ENCODE measurements at places on chromosomes 4 and X. TPM values are rescaled to one million over a fixed set of nuclear protein-coding genes. Genes with fewer than 3 reads are reported as not detected.

GRCh38 chr4:177236886-177237285 lies 72.8 kb upstream of the NEIL3 start:
- no peak overlapping the region for H3K27ac ChIP-seq
- DNase-seq, result no peak
- no peak overlapping the region for H3K4me3 ChIP-seq
- no peaks in the 10 kb centered on the region for H3K4me1 ChIP-seq
- no peaks in the 10 kb centered on the region for H3K27me3 ChIP-seq
- no peaks in the 10 kb centered on the region for H3K36me3 ChIP-seq

DNA sequence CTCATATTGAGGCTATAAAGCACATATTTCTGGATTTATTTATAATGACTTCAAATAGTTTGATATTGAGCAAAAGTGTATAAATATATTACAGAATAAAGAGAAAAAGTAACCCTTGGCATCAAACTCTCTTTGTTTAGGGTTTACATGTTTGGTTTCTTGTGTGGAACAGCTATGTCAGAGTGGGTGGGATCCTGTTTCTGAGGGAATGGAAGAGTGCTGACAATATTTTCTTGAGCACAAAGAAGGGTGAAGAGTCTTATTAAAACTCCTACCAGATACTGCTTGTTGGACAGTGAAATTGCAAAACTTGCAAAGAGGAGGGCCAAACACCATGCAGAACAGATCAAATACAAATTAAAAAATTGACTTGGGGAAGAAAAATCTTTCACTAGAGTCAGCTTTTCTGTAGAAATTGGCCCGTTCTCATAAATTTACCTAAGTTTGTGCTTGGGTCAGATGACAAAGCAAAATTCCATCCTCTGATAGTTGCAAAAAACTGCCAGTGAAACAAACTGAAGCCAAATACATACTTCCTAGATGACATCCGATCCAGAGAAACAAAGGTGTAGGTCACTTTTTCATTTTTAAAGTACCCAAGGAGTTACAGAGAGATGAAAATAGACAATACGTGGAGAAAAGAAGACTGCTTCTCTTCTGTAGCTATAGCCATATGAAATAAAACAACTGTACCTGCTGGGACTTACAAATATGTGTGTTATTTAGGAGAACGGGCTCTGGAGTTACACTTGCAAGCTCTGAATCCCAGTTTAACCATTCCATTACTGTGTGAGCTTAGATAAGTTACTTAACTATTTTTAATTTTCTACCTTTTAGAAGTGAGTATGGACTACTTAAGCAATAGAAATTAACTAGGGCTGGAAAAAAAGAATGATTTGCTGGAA lies 133.3 kb downstream of the MAML3 start:
- H3K36me3 ChIP-seq, result no peaks in the 10 kb centered on the region
- H3K27me3 ChIP-seq, result no peaks in the 10 kb centered on the region
- H3K4me3 ChIP-seq, result no peak overlapping the region
- H3K4me1 ChIP-seq, result peaks cover 57% of the 10 kb centered on the region

DNA sequence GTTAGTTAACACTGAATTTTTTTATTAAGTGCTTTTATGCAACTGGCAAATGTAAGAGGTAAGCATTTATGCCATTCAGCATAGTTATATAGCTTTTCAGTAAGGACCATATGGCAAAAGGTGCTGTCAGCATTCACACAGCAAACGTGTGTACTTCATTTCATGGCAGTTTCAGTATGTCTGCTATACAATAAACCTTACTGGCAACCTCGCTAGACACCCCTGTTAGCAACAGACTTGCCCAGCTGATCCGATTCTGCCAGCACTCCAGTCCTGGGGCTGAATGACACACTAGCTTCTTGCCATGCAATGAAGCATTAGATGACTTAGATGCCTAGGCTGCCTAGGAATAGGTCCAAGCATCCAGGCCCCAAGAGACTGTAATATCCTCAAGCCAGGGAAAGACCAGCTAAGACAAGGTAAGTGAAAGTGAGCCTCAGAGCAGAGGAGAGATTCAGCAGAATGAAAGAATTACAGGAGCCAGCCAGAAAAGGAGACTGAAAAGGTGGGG lies 47.3 kb upstream of the DOCK11 start:
- H3K36me3 ChIP-seq, result no peaks in the 10 kb centered on the region
- H3K4me1 ChIP-seq, result no peaks in the 10 kb centered on the region
- no peaks in the 10 kb centered on the region for H3K27me3 ChIP-seq

DNA sequence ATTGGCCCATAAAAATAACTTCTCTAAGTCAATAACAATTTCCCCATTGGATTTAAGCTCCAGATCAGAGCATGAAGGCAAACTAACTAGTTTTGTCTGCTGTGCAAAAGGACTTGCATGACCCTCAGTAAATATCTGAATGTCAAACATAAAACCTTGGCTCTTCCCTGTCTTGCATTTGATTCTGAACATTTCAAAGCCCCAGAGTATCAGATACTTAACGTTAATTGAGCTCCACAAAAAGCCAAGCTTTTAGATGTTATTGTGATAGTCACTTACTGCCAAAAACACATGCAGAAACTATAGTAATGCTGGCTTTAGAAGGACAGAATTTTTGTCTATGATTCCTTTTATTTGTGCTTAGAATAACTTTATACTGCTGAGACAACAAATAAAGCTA lies 664.2 kb downstream of the ADGRL3 start:
- H3K36me3 ChIP-seq, result no peaks in the 10 kb centered on the region
- no peaks in the 10 kb centered on the region for H3K27me3 ChIP-seq
- no peak overlapping the region for H3K4me3 ChIP-seq
- no peak for DNase-seq
- no peaks in the 10 kb centered on the region for H3K4me1 ChIP-seq
- H3K27ac ChIP-seq, result no peak overlapping the region

FDCSP gene
- total RNA-seq, result not detected

DNA sequence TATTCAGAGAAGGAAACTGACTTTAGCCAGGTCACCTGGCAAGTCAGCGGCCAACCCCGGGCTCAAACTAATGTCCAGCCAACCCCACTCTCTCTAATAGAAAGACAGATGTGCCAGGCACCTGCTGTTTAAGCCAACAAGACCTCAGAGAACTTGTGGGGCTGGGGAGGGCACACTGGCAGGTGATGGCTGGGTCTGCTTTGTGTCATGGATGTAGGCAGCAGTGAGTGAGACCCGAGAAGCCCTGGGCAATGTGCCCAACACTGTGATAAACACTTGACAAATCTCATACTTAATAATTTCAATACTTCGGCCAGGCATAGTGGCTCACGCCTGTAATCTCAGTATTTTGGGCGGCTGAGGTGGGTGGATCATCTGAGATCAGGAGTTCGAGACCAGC lies 9.0 kb upstream of the CD99L2 start:
- no peak for DNase-seq
- H3K4me3 ChIP-seq, result no peak overlapping the region
- H3K27ac ChIP-seq, result no peak overlapping the region
- no peaks in the 10 kb centered on the region for H3K36me3 ChIP-seq
- no peaks in the 10 kb centered on the region for H3K4me1 ChIP-seq

DNA sequence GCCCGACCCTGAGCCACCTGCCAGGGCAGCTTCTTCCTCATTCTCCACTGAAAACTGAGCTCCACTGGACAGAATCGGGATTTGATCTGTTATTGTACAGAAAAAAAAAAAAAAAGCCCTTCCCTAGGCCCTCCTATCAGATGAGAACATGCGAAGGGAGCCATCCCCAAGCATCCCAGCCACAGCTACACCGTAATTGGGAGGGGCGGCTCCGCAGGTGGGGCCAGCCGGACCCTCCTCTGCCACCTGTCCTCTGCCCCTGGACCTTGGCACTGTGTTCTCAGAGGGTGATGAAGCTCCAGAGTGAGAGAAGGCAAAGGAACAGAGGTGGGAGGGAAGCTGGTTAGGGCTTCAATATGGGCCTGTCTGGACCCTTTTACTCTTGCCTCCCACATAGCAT lies 240.0 kb upstream of the PSAPL1 start:
- H3K4me3 ChIP-seq, result no peak overlapping the region
- no peaks in the 10 kb centered on the region for H3K4me1 ChIP-seq
- DNase-seq, result no peak
- H3K36me3 ChIP-seq, result no peaks in the 10 kb centered on the region

GRCh38 chrX:123830309-123830708 lies 29.5 kb upstream of the XIAP start:
- H3K27ac ChIP-seq, result no peak overlapping the region
- no peaks in the 10 kb centered on the region for H3K27me3 ChIP-seq
- peaks cover 3% of the 10 kb centered on the region for H3K4me1 ChIP-seq

DIPK2B gene
- 6.7 TPM for total RNA-seq

DNA sequence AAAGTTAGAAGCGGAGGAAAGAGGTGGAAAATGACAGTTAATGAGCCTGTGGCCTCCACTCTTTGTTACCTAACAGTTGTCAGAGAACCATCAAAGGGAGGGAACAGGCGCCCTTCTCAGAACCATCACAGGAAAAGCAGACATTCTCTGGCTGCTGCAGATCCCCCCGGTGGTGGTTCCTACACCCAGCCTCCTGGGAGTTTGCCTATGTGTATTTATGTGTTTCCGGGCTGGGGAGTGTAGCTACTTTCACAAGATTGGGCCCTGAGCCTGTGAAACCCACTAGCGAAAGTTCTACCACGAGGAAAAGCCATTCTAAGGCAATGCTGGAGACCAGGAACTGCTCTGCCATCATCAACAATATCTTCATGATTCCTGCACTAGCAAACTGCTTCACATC lies 52.7 kb upstream of the BCOR start:
- peaks cover 52% of the 10 kb centered on the region for H3K4me1 ChIP-seq
- no peak for DNase-seq
- no peak overlapping the region for H3K27ac ChIP-seq
- no peak overlapping the region for H3K4me3 ChIP-seq
- H3K36me3 ChIP-seq, result no peaks in the 10 kb centered on the region

DNA sequence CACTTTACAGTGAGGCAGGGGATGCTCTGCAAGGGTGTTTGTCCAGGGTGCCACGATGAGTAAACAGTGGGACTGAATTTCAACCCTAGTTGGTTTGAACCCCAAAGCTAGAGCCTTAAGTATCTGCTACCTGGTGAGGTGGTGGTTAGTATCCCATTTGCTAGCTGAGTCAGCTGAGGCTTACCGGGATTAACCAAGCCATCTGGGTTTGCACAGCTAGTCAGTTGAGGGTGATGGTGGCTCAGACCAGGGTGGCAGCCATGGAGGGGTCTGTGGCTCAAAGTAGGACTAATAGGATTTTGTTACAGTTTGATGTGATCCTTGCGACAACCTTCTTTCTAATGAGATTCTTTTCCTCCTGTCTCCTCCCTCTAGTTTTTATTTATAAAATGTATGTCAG lies 1.9 kb downstream of the EVC start:
- H3K27ac ChIP-seq, result no peak overlapping the region
- no peaks in the 10 kb centered on the region for H3K36me3 ChIP-seq
- no peak overlapping the region for H3K4me3 ChIP-seq
- H3K27me3 ChIP-seq, result no peaks in the 10 kb centered on the region
